ENCODE measurements at places on chromosomes 6 and 20. TPM values are rescaled to one million over a fixed set of nuclear protein-coding genes. Genes with fewer than 3 reads are reported as not detected.

GSTA2 gene
- total RNA-seq, result not detected

- DNase-seq, result no peak
These were observed 14.6 kb upstream of the UQCC2 start for GRCh38 chr6:33725891-33726673.

- DNase-seq, result peak; percentile 26
These were observed 14.2 kb upstream of the FAM162B start for GRCh38 chr6:116779573-116780164.

PHACTR1 gene
- 3.3 TPM for total RNA-seq

DNA sequence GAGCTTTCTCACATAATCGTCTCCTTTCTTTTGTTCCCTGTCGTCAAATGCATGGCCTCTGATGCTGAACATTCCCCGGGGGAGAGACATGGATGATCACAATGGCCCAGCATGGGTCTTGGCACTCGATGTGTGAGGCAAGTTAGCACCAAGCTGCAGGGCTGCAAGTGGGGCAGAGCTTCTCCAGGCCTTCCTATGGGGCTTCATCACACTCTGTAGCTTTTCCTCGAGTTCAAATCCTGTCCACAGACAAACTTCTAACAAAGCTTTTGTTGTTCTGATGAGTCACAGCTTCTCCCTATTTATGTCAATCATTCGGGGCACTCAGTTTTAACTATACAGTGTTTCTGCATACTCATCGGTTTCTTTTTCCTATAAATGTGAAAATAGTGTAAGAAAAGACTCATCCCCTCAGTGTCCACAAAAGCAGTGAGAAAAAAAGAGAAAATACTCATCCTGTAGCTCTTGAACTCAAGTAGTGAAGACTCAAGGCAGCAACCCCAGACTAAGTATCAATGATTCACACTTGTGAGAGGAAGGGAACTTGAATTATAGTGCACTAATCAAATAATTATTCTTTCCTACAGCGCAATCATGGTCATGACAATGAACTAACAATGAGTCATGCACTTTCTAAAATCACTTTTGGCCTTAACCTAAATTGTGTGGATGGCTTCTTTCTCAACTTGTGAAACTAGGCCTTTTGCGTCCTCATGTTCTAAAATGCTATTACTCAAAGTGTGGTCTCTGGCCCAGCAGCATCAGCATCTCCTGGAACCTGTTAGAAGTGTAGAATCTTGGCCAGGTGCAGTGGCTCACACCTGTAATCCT is 68.4 kb upstream of the NOX3 start:
- DNase-seq, result peak; percentile 46

DNA sequence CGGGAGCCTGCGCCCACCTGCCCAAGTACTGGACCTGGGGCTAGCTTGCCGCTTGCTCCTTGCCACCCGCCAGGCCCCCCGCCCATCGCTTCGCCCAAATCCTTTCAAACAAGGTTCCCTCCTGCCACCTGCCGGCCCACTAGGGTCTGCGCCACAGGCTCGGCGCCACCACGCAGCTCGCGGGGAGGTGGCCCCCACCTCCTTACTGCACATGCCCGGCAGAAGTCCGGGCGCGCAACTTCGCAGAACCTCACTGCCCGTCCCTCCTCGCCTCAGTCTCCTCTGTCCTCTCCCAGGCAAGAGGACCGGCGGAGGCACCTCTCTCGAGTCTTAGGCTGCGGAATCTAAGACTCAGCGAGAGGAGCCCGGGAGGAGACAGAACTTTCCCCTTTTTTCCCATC is 11.2 kb downstream of the GNAS-AS1 start:
- DNase-seq, result peak; percentile 90

BMP2 gene
- total RNA-seq, result 13.0 TPM

PLTP gene
- total RNA-seq, result 87.3 TPM

DNA sequence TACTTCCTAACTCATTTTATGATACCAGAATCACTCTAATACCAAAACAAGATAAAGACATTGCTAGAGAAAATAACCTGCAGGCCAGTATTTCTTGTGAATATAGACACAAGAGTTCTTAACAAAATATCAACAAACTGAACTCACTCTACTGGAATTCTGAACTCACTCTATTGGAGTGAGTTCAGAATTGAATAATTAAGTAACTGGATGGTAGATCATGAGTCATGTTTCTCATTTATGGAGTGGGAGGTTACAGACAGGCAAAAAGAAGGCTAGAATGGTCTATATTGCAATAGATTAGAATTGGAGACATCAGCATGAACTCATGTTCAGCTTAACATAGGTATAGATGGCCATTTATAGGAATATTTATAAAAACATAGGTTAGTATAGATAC is 26.6 kb upstream of the C6orf58 start:
- DNase-seq, result no peak

RIMS4 gene
- 2.7 TPM for total RNA-seq

GRCh38 chr6:1059596-1059995 is 252.3 kb upstream of the FOXQ1 start:
- DNase-seq, result peak; percentile 57
